Fibroblast of skin of right biceps (primary cell): ENCODE measurements at places on chromosomes 5 and 9.
A peak's percentile ranks its signal among the peaks of the same experiment; 100 is the strongest.

DNA sequence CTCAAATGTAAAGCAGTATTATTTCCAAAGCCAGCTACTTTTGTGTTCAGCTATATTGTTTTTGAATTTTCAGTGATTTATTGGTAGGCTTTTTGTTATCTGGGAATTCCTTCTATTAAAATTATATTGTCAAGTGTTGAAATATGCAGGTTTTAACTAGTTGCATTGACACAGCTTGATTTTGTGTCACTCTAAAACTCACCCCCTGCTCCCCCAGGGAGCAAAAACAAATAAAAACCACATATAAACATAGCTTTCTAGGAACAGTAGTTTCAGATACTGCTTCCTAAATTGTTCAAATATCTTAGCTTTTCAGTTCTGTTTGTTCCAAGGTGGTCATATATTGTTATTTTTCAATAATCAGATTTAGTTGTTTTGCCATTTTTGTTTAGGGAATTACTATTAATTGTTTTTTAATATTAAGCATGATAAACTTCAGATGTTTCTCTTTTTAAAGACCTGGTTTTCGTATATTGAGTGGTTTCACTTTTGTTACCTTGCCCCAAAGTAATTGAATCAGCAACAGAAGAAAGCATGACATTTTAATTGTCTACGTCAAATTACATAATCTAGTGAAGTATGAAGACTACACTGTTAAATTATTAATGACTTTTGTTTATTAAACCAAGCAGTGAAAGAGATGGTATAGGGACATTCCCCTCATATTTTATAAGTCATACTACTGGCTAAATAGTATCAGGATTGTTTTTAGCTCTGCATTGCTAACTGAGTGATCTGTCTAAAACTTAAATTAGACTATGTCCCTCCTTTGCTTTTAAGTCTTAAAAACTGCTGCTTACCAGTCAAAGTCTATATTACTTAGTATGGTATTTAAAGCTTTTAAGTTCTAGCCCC, 43.4 kb downstream of the ERBIN start:
- no peak for DNase-seq

DNA sequence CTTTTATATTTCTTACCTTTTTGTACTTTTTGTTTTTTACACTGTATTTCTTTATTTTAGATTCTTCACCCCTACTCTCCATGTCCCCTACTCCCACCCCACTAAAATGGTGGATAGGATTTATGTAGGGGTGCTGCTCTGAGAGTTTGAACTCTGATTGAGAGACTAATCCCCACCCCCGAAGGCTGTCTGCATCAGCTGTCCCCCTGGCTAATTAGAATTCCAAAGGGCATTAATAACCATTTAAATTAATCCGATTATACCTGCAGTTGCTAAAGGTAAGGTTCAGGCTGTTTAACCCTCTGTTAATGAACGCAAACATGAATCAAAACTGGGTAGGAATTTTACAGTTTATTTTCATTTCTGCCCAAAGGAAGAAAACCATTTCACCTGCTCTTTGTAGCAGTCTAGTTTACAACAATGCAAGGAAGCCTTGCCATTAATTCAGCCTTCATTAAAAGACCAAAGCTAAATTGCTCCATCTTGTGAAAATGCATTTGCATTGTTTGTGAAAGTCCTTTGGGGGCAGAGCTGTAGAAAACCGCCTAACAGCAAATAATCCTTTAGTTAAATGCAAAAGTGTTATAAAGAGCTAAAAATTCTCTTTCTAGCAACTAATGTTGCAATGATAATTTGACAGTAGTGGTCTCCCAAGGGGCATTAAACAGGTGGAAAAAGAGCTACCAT, 71.2 kb downstream of the ZCCHC7 start:
- no peak for DNase-seq

DNA sequence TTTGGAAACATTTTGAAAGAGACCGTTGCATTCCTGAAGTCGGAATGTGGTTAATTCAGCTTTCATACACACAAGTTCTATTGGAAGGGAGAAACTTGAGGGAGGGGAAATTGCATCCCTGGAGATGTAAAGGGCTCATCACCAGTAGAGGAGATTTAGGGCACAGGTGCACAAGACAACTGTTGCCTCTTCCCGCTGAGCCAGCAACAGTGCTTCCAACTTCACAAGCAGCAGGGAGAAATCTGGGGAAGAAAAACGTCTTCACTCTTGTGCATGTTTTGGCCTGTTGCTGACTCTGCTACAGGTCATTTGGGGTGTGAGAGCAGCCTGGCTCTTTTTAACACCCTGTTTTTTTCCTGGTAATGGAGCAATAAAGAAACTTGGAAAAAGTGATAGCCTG, 277.9 kb downstream of the GAS1 start:
- no peak for DNase-seq

GRCh38 chr9:4530375-4530774, 40.1 kb downstream of the SLC1A1 start:
- no peak for DNase-seq

DNA sequence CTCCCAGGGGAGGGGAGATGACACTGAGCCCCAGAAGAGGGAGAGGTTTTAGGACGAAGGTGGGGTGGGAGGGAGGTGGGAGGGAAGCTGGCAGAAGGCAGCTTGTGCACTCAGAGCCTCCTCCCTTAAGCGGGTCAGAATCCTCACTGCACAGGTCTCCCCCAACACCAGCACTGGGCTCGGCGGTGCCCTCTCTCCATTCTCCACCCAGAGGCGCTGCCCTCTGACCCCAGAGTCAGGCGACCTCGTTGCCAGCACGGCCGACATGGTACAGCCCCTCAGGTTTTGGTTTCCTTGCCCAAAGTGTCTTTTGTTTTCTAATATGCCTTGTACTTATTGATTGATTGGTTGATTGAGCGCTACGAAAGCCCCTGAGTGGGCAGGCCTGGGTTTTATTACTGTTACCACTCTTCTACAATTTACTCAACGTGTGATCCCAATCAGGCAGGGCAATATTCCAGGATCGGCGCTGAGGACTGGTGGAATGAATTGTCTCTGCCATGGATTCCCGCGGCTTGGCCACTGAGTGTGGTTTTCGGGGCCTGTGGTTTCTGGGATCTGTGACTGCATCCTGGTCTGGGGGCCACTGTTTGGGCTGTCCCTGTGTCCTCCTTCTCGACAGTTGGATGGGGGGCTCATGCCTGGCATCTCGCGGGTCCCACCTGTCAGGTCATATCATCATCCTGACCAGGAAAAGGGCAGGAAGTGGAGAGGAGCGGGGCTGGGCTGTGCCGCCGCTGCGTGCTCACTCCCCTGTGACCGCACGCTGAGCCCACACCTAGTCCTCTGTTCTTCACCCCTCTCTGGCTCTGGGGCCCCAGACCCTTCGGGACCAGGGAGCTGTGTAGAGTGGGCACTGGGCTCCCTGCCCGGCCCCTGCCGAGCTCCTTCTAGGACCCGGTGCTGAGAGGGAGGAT, 9.6 kb upstream of the FCN2 start:
- no peak for DNase-seq

DNA sequence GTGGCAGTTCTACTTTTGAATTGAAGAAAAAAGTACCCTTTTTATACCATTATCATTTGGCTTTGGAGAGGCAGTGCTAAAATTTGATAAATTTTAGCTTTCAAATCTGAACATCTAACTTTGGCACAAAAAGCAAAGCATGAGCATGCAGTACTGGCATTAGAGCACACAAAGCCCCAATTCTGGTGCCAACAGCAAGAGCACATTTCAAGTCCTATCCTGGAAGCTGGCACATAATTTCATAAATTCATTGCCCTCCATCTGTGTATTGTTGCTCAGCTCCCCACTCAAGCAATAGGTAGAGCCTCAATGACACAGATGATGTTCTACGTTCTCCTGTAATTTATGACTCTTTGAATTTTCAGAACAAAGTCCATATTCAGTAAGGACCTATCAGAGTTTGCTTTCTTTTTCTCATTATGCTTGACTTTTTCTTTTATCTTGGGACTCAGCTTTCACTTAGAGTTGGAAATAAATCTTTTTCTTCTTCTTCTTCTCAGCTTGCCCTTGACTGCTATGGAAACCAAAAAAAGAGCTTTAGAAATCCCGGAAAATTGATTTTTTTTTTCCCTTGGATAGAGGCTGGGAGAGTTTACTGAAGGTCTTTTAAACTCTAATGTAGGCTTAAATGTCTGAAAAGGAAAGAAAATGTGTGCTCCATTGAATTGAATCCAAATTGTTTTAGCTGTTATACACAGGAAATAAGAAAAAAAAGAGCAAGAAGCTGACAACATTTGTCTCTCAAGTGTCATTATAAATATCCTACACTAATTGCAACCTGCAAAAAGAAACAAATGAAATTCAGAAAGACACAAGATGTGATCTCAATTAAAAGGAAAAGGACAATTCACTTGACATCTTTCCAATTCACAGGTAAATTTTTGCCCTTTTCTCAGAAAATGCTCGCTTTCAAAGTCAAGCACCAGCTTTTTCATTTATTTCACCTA, 380.8 kb upstream of the CDH18 start:
- no peak for DNase-seq

DNA sequence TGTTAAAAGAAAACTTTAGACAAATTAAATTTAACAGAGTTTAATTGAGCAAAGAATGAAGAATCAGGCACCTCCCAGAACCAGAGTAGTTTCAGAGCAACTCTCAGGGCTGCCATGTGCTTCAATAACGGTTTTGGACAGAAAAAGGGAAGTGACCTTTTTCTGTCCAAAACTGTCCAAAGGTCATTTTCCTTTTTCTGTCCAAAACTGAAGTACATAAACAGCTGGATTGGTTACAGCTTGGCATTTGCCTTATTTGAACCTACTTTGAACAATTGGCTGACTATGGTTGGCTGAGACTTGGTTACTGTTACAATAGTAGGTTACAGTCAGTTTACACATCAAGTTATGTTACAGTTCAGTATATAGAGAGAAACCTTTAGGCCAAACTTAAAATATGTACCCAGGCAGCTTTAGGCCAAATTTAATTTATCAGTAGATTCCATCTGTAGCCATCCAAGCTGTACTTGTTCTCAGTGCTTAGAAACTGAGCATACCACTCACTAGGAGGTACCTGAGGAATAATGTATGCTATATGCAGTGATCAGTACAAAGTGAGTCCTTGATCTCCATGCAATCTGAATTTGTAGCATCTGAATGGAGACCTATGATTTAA, 44.0 kb downstream of the C9orf85 start:
- no peak for DNase-seq

- DNase-seq, result peak; percentile 54
These were observed 29.9 kb upstream of the NKD2 start for GRCh38 chr5:978693-979092.

- DNase-seq, result no peak
These were observed 14.0 kb upstream of the CHD1 start for GRCh38 chr5:98942847-98943246.

DNA sequence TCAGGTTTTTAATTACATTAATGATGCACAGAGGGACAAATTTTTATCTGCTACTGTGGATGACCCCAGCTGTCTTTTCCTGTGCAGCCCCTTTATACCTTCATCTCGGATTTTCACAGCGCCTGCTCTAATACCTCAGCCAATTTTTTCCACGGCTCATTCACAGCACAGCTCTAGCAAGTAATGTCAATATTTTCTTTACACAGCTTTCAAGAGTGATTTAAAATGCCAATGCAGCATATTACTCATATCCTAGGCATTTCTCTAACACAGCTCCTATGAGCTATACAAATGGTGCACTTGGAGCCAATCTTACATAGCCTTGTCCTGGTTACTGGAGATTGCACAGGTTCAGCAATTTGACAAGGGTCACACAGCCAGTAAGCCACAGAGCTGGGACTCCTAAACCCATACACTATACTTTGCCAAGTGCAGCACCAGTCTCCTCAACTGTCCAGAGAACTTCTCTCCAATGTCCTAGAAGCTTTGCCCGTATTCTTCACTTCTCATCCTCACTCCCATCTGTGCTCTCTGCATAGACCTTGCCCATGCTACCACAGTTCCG, 661.8 kb downstream of the DTWD2 start:
- DNase-seq, result peak; percentile 71

DNA sequence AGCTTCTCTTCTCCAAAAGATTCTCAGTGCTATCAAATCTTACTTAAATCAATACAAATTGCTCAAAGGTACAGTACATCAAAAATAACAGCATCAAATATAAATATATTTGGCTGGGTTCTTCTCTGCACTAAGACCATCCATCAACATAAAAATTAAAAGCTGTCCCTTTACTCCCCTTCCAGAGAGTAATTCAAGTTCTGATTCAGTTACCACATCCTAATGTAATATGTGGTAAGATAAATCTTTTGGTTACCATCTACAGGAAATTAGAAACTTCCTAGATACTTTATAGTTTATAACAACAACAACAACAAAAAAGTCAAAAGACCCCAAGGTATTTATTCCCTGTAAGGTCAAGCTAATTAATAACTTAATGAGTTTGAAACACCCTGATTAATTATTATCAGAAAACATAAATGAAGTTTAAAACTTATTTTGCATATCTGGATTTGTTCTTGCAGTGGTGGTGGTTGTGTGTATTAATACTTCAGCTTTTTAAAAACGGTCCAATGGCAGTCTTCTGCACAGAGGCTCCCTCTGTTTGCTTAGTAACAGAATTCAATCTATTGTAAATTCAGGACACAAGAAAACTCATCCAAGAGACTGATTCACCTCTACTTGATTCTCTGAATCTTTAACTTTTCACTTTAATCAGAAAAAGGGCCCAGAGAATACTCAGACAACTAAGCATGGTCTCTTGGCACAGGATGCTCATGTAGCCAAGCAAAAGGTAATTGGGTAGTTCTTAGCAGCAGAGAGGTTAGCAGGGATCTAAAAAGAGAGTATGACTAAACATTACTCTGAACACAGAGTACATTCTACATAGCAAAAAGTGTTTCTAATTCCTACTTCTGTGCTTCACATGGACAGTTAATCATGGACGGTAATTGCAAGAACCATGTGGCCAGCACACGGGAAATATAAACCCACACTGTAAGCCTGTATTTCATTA, 20.1 kb downstream of the DIAPH1 start:
- peak; percentile 48 for DNase-seq
